ENCODE measurements at places on chromosomes 7 and 10.

DNA sequence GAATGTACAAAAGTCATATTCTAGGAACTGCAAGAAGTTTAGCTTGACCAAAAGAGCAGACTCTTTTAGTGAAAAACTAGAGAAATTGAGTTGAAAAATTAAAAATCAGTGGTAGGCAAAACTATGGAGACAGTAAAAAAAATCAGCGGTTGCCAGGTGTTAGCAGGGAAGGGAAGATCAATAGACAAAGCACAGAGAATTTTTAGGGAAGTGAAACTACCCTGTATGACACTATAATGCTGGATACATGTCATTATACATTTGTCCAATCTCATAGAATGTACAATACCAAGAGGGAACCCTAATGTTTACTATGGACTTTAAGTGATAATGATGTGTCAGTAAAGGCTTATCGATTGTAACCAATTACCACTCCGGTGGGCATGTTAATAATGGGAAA lies 761.9 kb downstream of the MAGI2 start:
- DNase-seq, result no peak

- peak; percentile 43 for DNase-seq
Measured at GRCh38 chr10:103757531-103758293, 97.7 kb downstream of the SH3PXD2A start.

GRCh38 chr7:2000746-2001321 lies 231.9 kb downstream of the MAD1L1 start:
- DNase-seq, result no peak

DNA sequence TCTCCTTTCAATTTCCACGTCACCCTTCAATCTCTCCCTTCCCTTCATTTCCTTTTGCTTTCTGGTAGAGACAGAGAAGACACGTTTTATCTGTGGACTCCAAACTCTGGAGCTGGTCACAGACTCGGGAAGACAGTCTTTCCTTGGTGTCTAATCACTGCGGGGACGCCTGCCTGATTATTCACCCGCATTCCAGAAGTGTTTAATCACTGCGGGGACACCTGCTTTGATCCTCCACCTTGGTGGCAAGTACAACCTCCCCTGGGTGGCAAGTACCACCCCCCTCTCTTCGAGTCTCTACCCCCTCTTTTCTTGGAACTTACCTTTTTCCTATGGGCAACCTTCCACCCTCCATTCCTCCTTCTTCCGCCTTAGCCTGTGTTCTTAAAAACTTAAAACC lies 15.3 kb upstream of the LRRC61 start:
- DNase-seq, result no peak

DNA sequence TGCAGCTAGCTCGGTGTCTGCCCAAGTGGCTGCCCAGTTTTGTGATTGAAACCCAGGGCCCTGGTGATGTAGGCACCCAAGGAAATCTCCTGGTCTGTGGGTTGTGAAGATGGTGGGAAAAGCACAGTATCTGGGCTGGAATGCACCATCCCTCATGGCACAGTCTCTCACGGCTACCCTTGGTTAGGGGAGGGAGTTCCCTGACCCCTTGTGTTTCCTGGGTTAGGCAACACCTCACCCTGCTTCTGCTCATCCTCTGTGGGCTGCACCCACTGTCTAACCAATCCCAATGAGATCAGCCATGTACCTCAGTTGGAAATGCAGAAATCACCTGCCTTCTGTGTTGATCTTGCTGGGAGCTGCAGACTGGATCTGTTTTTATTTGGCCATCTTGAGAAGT lies 27.6 kb downstream of the GIMAP4 start:
- DNase-seq, result no peak

DNA sequence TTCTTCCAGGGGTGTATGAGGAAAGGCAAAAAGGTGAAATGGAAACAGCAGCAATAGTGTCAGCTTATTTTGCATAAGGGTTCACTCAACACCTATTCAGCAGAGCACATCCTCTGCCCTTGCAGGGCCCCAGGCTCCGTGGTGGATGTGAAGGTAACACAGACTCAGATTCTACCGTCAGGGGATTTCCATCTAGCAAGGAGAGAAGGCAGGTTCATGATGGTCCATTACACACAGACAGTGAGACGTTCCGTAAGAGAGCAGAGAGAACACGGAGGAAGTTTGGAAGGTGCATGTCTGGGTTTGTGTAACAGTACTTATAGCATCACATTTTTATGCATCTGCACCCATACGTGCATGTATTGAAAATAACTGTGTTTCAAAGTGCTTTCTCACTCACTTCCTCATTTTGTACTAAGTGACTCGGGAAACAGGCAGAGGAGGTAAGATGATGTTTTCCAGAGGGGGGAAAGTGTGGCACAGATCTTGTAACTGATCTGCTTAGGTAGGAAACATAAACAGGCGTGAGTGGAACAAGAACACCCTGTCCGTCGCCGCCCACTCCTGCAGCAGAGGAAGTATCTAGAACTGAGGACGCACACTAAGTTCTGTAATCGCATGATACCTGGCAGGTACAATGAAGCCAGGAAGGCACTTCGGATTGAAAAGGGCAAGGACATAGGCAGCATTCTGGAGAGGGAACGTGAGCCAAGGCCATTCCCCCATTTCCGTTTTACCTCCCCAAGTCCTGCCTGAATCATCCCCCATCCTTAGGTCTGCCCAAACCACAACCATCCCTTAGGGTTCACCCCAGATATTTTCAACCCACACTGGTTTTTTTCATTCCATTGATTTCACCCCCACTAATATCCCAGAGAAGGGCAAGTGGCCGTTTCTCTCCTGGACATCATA lies 1.0 kb upstream of the ENO4 start:
- no peak for DNase-seq

DNA sequence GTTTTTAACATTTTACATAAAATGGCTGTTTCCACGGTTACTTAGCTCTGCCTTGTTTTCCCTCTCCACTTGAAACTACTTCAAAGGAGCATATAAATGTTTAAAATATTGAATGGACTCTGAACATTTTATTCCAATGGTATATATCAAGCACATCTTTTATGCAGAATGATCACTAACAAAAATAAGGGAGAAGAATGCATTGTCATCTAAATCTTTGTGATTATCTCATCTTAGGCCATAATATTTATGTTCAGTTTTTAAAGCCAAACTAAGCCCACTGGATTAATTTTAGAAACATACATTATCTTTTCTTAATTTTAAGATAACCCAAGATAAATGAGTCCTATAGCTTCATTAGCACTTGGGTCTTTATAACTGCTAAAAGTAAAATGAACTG lies 13.4 kb upstream of the EBLN1 start:
- DNase-seq, result no peak

GRCh38 chr10:12237265-12238220 lies 41.6 kb downstream of the CDC123 start:
- no peak for DNase-seq

GRCh38 chr7:410395-410910 lies 109.2 kb downstream of the PDGFA start:
- no peak for DNase-seq

GRCh38 chr10:48652344-48652743 lies 32.3 kb upstream of the WDFY4 start:
- no peak for DNase-seq

DNA sequence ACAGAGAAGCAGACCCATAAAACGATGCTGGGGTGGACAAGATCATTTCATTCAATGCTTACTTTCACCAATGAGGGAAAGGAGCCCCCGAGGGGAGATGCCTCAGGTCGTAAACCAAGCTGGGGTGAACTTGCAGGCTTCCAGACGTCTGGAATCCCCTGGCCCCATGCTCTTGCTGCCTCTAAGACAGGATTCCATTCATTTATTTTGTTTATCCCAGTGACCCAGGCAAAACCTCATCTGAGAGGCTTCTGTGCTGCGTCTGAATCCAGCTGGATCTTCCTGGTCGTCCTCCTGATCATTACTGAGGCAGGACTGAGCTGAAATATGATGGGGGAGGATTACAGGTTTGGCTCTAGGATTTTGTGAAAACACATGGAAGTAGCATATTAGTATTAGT lies 182.9 kb downstream of the MYOF start:
- no peak for DNase-seq

GRCh38 chr10:25895856-25896255 lies 38.2 kb upstream of the MYO3A start:
- DNase-seq, result no peak

GRCh38 chr10:19874791-19875190 lies 58.6 kb downstream of the PLXDC2 start:
- DNase-seq, result no peak

- DNase-seq, result no peak
Measured at GRCh38 chr10:127836966-127837365, 55.8 kb downstream of the CLRN3 start.

DNA sequence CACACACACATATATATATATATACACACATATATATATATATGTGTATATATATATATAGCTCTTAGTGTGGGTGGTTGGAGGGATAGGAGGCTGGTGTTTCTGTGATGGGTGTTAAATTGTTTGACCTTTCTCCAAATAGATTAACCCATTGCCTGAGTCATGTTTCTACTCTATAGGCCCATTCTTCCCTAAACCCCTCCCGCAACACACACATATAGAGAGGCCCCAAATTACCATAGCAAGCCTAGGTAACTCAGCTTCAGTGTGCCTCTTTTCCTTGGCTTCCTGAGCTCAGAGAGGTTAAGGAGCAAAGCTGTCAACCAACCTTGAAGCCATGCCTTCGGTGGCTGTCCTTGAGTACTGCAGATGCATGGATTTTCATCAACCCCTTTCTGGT lies 98.7 kb upstream of the ADO start:
- no peak for DNase-seq

DNA sequence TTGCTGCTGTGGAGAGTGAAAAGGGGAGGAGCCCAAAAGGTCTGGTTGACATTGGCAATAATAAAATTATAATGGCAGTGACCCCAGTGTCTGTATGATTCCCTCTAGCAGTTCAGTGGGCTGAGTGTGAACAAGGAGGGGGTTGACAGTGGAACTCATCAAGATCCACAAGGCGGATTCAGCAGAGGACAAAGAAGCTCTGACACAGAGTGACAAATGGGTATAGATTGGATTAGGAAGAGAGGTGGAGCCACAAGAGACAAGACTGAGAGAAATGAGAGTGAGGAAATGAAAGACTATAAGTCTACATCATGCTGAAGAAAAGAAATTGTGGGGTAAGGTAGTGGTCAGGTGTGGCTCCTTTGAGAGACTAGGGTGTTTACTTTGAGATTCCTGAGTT lies 58.9 kb downstream of the CCDC71L start:
- DNase-seq, result no peak

DNA sequence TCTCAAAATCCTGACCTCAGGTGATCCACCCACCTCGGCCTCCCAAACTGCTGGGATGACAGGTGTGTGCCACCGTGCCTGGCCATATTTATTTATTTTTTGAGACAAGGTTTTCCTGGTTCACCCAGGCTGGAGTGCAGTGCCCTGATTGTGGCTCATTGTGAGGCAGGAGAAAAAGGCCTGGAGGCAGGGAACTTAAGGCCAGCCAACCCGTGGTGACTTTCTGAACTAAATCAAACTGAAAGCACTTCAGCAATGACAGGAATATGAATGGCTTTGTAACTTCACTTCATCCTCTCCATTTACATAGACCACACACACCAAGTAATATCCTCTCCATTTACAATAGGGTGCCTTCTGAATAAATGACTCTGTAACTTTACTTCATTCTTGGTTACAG lies 124.4 kb downstream of the CCDC3 start:
- no peak for DNase-seq

DNA sequence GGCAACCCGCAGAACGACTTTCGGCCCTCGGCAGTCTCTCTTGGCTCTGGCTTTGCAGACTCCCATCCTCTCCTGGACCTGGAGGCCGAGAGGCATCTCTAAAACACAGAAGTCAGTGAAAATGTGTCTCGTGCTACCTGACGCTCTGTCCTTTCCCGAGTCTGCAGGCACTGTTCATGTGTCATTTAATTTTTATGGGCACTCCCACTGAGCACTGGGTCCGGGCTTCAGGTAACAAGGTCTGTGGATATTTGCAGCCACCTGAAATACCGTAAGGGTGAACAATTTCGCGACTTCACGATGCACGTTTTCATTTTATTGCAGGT lies 96.8 kb downstream of the GLRX3 start:
- no peak for DNase-seq

GRCh38 chr7:71868797-71869196 lies 543.3 kb downstream of the CALN1 start:
- no peak for DNase-seq

DNA sequence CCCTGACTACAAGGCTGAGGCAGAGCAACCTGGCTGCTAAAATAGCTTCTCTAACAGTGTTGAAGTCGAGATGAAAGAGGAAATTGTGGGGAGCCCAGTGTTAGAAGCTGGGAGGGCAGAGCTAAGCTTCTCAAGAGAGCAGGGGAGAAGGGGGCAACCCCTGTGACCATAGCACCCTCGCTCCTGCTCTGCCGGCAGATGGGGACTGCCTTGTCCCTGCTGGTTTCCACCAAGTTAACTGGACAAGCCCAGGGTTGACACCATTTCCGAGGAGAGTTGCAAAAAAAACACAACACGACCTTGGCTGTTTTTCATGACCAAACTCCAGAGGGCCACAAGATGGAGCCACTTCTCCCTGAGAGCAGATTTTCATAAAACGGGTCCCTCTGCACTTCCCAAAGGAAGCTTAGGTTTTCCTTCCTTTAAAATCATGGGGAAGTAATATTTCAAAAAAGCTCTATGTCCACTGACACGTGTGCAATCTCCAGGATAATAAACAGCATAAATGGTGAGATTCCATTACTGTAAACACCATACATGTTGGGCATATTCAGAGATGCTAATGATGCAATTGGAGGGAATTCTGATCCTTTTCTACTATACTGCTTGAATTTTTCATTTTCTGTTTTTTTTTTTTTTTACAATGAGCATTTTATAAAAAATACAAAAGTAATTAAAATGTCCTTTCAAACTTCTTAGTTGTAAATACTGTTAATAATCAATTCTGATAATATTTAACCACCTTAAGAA lies 140.4 kb downstream of the PIP4K2A start:
- DNase-seq, result peak; percentile 20

DNA sequence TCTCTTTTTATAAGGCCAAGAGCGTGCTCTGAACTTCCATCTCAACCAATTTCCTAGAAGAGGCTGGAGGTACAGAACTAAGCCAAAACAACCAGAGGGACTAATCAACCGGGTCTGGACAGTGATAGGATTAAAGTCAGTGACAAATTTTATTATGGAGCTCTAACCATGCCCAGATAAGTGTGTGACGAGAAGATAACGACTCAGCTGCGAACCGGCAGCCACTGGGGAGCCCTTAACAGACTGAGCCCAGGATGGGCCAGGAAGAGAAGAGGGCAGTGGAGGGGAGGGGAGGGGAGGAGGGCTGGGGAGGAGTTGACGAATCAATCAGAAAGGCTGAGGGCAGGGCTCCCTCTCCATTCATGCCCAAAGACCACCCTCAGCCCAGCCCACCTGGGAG lies 119.9 kb downstream of the PLXNA4 start:
- DNase-seq, result no peak

DNA sequence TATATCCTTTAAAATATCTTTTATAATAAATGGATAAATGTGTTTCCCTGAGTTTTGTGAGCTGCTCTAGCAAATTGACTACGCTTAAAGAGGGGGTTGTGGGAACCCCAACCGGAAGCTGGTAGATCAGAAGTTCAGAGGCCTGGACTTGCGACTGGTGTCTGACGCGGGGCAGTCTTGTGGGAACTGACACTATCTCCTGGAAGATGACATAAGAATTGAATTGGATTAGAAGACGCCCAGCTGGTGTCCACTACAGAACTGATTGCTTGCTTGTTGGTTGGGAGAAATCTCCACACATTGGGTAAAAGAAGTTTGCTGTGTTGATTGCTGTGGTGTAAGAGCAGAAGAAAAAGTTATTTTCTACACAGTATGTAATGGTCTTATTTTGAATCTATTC lies 51.1 kb upstream of the AHR start:
- no peak for DNase-seq

Measured in activated CD4-positive, alpha-beta T cell treated with anti-CD3 and anti-CD28 coated beads, Interleukin-2, amount 50 U/mL, for 1 hour (primary cell).